Activated gamma-delta T cell treated with Interleukin-2 at 50 U/mL for 16 hours (primary cell): ENCODE measurements at places on chromosomes 6 and 20.

DNA sequence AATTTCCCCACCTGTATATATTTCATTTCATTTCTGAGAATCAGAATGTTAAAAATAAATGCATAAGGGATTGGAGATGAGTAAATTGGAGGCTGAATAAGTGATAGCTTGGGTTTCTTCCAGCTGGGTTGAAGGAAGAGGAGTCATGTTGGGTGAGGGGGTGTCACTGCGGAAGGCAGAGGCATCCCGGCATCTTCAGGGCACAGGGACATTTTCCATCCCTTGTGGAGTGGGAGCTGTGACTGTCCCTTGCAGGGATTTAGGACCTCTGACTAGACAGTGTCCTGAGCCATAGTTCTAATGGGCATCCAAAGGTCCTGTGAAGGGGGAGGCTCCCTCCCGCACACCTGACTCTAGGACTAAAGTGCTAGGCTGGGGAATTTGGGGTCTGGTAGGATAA, 2.1 kb downstream of the MCHR2 start:
- no peak for DNase-seq

DNA sequence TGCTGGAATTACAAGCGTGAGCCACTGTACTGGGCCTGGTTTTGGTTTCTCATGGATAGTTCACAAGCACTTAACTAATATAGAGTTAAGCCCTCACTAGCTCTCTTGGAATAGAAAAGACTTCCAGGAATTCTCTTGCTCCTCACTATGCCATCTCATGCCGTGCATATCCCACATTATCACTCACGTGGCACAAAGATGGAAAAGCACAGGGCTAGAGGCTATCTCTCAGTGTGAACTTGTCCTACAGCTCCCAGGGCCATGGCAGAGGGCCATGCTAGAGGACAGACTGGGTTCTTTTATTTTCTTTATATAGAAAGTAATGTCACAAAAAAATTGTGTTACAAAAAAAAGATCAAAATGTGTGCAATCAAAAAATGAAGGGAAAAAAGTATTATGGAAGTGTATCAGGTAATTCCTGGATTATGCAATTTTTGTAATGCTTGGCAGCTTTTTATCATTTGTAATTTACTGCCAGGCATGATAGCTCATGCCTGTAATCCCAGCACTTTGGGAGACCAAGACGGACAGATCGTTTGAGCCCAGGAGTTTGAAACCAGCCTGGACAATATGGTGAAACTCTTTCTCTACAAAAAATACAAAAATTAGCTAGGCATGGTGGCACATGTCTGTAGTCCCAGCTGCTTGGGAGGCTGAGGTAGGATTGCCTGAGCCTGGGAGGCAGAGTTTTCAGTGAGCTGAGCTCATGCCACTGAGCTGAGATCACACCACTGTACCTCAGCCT, 6.4 kb upstream of the SLC2A12 start:
- DNase-seq = no peak

DNA sequence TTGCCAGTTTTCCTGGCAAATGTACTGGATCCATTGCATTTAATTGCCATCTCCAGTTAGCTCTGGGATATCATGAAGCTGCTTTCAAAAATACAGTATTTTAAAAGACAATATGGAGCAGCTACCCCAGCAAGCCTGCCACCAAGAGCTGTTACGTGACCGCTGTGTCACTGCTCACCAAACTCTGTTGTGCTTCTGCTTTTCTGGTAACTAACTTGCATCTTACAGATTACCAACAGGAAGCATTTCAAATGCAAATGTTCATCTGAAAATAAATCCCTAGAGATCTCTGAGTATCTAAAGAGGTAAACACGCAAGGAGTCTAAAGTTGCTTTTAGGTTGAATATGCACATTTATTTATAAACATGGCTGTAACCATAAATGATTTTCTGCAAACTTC, 1008.3 kb downstream of the KIF16B start:
- DNase-seq = no peak

GRCh38 chr6:116529466-116530290, 15.8 kb downstream of the TRAPPC3L start:
- DNase-seq = no peak

- DNase-seq = no peak
Observed at GRCh38 chr20:1422753-1423152, 29.9 kb upstream of the FKBP1A start.
